Astrocyte of the spinal cord (primary cell): ENCODE measurements at places on chromosomes 6 and 20.

DNA sequence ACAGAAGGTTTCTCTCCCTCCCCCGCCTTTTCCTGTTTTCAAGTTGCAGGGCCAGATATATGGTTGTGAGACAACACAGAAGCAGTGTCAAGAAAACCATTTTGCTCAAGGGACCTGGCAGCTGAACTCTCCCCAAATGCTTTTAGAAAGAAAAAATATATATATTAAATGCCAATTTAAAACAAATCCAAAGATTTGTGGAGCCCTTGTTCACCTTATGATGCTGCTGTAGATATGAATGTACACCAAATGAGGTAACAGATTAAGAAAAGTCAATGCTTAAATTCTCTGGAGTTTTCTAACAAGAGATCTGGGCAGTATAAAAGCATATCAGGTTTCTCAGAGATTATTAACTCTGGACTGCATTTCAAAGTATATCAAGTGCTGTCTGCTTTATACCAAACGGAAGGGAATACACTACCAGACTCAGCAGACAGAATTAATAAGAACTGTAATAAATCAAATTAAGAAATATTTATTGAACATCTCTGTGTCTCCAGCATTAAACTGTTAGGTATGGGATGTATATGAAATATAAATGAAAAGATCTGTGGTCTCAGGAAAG lies 357.5 kb downstream of the HDGFL1 start:
- DNase-seq, result no peak

- DNase-seq, result no peak
These were observed 22.7 kb downstream of the BAK1 start for GRCh38 chr6:33557376-33557775.

GRCh38 chr6:4820704-4821276 lies 44.6 kb downstream of the CDYL start:
- DNase-seq, result no peak

DNA sequence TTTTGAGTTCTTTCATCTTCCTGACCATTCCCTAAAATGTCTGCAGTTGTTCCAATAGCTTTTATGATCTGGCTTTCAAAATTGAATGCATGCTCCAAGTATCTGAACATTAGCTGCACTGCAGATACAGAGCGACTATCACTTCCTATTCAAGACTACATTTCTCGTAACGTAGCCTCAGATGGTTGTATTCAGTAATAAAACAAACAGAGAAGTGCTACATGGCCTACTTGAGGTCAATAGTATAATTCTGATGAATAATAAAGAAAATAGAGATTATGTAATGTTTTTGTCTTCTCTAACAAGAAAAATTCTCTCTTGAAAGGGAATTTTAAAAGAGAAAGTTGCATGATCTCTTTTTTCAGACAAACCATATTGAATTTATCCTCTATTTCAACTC lies 333.9 kb upstream of the IRAK1BP1 start:
- DNase-seq, result peak; percentile 50

DNA sequence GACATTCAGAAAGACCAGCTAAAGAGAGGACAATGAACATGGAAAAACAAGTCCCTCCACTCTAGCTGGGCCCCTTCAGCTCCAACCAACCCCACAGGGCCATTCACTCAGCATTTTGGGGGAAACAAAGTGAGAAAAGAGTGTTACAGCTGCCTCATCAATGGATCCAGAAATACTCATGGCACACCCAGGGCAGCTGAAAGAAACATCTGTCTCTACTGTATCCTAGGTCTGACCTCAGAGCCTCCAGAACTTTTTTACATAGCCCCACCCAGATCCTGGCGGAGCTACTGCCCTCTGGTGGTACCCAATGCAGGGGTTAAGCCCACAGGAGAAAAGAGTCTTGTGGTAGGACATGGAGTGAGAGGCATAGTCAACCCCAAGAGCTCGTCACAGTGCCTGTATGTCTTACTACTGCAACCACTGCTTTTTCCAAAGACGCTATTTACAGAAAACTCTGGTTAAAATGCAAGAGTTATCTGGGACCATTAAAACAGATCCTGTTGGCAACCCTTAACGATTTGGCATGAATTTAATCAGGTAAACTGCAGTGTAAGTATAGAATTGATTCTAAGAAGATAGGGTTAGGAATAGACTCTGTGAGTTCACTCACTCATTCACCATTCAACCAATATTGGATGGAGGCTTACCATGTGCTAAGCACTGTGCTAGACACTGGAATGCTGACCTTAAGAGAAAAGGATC lies 37.4 kb upstream of the FAM83C start:
- no peak for DNase-seq

DNA sequence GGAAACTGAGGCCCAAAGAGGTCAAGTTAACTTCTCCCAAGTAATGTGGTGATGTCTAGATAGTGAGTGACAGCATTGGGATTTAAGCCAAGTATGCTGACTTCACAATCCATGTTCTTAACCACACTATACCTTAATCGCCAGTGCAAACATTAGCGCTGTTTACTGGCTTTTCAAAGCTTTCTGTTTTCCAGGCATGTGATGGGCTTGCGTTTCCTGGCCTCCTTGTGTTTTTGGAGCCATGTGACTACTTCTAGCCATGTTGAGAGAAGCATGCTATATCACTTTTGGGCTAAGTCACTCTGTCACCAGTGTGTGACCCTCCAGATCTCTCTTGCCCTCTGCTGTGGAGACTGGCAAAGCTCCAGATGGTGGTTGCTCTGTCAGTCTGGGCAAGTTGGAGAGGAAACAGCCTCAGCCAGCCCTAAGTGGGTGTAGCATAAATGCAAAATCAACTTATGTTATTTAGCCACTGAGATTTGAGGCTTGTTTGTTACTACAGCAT lies 76.9 kb downstream of the ANKRD6 start:
- DNase-seq, result no peak

DNA sequence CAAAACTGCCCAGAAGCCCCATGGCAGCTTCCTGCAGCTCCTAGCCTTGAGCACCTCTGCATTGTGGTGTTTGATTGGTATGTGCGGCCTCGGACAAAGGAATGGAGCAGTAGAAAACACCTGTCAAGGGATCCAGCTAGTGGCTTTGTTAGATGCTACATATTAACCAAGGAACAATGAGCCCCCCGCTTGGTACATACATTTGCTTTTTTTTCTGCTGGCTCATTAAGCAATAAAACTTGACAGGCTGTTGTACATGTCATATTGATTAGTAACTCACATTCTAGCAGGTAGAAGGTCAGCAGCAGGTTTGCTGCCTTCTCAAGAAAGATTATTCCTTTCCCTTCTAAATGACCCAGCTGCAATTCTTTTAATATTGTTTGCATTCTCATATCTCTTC lies 937 bp downstream of the SPACA1 start:
- DNase-seq, result no peak

- no peak for DNase-seq
These were observed 154.5 kb upstream of the ECI2 start for GRCh38 chr6:4289770-4290320.

DNA sequence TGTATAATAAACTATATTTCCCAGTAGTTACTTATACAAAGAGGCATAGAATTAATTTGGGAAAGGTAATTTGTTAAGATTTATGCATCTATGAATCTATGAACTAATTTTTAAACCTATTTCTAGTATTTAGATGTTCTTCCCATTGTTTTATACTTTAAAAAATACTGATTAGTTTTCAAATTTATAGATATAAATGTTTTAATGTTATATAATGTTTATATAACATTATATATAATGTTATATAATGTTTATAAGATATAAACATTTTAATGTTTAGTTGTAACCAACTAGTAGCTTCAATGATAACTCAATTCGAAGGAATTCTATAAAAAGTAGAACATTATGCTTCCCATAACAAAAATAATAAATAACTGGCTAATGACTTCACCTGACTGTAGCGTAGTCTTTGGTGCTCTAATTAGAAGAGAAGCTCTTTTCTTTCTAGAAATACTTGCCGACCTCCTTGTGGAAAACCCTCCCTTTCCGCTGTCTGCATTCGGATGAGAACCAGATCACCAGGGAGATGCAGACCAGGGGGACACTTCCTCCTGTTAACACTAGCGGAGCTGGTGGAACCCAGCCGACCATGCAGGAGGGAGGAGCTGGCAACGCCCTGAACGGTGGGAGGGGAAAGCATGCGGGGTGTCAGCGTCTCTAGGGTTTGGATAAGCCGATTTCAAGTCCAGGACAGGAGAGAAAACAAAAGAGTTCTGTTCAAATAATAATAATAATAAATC lies 158.4 kb downstream of the OR2B2 start:
- peak; percentile 89 for DNase-seq

DNA sequence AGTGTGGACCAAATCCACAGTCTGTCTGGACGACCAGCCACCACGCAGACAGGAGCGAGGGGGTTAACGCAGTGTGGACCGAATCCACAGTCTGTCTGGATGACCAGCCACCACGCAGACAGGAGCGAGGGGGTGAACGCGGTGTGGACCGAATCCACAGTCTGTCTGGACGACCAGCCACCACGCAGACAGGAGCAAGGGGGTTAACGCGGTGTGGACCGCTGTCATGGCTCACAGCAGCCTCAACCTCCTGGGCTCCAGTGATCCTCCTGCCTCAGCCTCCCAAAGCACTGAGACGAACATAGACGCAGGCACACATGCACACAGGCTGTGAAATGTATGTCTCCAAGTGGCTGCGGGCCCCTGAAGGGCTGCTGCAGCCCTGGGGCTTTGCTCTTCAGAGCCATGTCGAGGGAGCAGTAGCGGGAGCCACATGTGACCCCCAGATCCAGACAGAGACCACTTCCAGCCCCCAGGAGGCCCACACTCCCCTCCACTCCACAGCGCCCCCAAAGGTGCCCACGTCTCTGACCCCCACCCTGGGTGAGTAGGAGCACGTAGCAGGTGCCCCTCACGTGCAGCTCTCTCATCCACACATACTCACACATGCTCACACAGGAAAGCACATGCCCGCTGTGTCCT lies 98.1 kb downstream of the YTHDF1 start:
- DNase-seq, result no peak

DNA sequence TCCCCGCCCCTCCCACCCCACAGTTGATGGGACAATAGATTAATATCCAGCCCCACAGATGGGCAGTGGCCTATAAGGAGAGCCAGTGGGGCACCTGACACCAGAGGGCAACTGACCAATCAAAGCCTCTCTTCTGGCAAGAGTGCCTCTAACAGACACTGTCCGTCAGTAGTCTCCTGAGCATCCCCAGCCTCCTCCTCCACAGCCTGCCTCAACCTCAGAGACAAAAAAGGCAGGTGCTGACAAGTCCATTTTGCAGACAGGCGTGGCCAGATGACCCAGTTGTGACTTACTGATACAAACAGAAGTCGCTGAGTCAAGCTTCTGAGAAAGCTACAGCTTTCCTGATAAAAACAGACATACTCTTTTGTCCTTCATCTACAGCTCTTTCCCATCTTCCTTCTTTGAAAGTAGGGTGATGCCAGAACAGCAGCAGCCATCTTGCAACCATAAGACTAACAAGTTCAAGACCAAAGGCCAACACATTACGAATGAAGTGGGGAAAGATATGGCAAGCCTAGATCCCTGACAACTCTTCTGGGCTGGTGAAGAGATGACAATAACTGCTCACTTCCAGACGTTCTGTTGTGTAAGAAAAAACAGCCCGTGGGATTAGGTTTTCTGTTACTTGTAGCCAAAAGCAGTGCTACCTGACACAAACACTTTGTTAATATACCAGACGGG lies 12.3 kb downstream of the PPIL1 start:
- no peak for DNase-seq

- DNase-seq, result peak; percentile 86
These were observed at the start of gene MRPS26 for GRCh38 chr20:3045816-3046676. MRPS26 (plus strand) TSS chr20:3046052; CDS start chr20:3046069, 17 bp downstream.

DNA sequence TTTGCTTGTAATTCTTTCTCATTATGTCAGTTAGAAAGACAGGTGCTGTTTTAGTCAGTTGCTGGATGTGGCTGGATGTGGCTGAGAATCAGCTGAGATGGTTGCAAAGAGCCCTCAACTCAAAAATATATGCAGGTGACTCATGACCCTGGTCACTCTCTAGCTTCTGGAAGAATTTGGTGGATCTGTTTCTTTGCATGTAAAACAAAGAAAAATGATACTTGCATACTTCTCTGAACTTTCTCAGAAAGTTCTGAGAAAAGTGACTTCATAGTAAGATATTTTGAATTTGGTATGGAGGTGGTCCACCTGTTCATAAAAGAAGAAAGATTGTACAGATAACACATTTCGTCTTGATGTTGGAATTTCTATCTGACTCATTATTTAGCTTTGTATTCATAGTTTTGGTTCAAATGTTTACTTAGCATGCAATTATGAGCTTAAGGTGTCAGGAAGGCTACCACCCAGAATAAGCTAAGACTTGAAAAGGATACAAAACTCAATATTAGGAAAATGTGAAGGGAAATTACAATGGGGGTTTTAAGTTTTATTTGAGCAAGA lies 163.2 kb upstream of the OLIG3 start:
- no peak for DNase-seq

- no peak for DNase-seq
These were observed 7.0 kb downstream of the UQCC1 start for GRCh38 chr20:35404614-35405259.

- DNase-seq, result no peak
These were observed 840 bp downstream of the DEFB132 start for GRCh38 chr20:258269-258858.

DNA sequence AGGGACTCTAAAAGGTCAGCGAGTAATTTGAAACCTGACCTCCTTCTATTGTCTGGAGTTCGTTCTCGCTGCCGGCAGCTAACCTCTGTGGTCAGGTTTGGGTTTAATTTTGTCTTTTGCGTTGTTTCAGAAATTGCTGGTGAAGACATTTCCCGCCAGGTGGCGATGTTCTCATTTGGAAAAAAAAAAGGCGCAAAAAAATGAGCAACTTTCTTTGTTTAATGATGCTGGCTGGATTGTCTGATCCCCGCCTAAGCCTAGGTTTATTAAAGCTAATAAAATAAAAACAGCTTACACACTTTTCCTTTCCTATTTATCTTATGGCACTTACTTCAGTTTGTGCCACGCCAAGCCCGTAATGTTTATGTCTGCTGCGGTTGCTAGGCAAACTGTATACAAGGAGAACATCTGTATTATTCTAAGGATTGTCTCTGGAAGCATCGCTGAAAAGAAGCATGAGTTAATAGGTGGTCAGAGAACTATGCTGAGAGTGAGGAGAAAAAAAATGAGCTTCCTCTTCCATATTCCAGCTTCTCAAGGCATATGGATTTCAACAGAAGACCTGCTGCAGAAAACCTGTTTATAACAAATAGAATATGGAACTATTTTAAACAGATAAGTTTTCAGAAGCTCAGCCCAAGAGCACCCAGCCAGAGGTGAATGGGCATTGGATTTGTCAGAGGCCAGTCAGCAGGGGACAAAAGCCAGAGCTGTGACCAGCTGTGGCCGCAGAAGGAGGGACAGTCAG lies 205.7 kb downstream of the DOK5 start:
- peak; percentile 51 for DNase-seq

- no peak for DNase-seq
These were observed 294.7 kb downstream of the FARS2 start for GRCh38 chr6:5556011-5556410.
